Activated T-helper 1 cell treated with anti-CD3 and anti-CD28 coated beads, Interleukin-2, amount 50 U/mL, for 16 hours (primary cell): ENCODE measurements at places on chromosomes 13 and 19.

DNA sequence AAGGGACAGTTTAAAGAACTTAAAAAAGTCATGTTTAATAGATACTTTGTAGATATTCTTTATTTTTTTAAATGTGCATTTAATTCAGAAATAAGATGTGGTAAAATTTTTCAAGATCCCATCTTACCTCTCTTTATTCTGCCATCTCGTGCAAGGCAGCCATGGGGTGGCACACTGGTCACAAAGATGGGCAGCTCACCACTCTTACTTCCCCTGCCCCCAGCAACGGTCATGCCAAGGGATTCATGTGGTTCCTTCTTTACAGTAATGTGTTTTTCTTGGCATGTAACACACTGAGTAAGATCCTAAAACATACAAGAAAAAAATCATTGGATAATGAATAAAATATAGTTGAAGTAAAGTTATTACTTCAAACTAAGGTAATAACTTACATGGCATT, 64.2 kb downstream of the LNX2 start:
- no peak for DNase-seq

GRCh38 chr19:2962018-2962670, 15.2 kb upstream of the TLE6 start:
- no peak for DNase-seq

DNA sequence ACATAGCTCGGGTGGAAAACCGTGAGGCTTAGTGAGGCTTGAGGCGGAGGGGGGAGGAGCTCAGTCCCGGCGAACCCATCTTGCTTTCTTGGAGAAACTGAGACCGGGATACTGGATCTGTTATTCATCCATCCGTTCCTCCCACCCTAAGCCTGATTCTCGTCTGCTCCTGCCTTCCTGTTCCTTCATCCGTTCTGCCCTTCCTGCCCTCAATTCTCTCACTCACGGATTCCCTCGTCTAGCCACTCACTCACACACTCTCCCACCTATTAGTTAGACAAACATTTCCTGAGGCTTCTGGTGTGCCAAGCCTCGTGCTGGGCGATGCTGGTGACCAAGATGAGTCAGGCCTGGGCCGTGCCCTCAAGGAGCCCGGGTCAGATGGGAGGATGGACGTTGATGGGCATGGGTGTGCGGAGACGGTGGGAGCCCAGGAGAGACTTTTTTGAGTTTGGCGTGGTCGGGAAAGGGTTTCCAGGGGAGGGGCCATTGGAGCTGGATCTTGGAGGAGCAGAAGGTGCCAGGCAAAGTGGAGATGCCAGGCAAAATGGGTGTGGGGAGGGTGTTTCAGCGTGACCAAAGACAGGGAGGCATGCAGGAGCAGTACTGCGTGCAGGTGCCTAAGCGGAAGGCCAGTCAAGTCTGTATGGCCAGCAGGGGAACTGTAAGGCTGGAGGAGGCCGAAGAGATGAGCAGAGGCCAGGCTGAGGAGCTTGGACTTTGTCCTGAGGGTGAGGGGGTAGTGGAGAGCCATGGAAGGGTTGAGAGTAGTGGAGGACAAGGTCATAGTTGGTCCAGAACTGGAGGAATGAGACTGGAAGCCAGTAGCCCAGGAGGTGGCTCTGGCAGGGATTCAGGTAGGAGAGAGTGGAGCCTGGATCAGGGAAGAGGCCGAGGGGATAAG, 7.4 kb upstream of the CNFN start:
- no peak for DNase-seq

DNA sequence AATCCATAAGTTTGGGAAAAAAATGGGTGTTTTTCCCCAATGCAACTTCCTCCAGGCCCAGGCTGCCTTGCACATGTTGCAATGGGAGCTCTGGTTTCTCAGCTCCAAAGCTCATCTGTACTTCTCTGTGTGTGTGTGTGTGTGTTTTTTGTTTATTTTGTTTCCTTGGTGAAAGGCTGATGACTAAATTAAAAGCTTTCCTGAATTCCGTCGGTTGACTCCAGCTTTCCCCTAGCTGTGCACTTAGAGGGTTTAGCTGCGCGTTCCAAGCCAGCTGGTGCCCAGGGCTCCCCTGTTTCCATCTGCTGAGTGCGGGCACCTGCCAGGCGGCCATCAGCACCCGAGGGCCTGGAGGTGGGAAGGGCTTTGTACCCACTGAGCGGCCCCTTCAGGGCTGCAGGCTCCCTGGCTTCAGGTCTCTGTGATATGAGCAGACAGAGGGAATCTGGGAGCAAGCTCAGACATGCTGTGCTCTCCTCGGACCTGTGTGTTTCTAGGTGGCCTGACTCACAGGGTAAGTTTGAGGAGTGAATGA, 129.1 kb upstream of the SOX1 start:
- DNase-seq: no peak

DNA sequence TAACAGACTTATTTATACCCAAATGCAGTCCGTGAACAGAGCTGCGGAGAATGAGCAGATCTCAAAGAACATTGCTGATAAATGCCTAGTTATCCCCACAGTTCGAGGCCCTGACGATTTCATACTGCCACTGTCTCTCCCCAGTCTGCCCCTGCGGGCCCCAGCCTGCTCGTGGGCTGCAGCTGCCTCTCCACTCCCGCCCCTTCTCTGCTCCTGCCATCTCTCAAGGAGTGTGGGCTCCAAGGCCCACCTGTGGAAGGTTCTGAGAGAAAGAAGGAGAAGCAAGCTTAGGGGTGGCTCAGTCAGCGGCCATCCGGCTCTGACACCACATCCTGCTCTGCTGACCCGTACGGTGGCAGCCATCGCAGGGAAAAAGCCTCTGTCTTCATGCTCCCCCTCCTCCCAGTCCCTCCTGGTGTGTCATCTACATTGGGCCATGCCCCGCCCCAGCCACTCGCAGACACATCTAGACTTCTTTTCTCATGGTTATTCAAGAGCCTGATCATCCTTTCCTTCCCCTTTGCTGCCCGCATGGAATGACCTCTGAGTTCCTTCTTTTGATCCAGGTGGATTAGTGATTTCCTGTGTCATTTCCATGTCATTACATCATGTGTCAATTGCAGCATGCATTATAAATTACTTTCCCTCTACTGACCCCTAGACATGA, 52.0 kb downstream of the EPS15L1 start:
- DNase-seq: no peak

DNA sequence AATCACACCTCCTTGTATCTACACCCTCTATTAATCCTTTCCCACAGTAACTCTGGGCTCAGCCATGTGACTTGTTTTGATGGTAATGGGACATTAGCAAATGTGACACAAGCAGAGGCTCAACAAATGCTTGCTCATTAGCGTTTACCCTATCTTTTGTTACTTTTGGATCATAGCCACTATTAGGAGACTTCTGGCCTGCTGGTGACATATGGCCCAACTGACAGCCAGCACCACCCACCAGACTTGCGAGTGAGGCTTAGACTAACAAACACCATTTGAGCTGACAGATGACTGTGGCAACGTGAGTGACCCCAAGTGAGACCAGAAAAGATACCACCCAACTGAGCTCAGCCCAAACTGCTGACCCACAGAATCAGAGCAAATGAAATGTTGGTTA, 154.1 kb downstream of the OLFM4 start:
- DNase-seq: no peak

DNA sequence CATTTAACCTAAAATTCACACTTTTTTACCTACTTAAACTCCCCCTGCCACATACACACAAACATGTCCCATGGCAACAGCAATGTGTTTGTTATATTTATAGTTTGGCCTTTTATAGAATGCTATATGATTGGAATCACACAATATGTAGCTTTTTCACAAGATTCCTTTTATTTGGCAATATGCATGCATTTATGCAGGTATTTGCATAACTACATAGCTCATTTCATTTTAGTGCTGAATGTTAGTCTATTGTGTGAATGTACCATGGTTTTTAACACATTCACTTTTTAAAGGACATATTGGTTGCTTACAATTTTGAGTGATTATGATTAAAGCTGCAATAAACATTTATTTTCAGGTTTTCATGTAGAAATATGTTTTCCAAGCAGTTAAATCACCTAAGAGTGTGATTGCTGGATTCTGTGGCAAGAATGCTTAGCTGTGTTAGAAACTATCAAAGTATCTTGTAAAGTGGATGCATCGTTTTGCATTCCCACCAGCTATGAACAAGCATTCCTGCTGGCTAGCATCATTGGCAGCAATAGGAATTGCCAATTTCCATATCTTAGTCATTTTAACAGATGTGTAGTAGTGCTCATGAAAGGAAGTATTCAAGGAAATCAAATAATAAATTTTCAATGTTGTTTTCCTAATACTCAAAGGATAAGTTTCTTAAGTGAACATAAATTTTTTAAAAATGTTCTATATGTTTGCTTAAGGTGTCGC, 557.0 kb downstream of the SLITRK1 start:
- DNase-seq: no peak

DNA sequence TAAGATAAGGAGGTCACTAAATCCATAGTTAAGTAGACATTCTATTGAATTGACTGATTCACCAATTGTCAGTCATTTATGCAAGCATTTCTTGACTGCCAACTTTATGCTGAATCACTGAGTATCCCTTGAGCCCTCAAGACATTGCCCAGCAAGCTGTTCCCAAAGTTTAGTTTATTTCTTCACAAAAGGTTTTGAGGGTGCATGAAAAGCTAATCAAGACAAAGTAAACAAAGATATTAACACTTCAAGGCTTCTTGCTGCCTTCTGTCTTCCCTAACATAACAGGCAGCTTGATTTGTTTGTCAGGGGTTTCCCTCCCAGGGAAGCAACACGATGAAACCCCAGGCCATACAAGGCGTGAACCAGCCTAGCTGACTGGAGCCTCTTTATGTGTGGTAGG, 374.4 kb downstream of the SPRY2 start:
- DNase-seq: no peak

DNA sequence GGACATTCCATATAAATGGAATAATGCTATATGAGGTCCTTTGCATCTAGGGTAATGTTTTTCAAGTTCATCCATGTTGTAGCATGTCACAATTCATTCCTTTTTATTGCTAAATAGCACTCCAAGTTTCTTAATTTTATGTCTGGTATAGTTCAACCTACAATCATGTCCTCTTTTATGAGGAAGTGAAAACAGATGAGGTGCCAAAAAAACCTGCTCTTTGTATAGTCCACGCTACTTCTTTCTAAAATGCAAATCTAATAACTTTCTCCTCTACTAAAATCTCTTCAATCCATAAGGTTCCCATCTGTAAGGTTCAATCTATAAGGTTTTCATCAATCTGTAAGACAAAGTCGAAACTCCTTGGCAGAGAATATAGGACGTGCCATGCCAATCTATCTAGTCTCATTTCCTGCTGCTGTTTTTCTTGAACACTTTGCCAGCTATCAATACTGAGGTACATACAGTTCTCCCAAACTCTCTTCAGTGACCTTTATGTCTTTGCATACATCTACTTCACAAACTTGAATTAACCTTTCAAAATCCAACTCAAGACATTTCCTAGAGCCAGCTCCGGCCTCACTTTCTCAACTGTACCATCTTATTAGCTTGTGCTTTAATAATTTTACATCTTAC, 33.7 kb downstream of the INTS6 start:
- no peak for DNase-seq

- peak; percentile 56 for DNase-seq
These were observed 4.6 kb downstream of the MIDN start for GRCh38 chr19:1252821-1253513.

GRCh38 chr13:60623151-60623550, 226.1 kb downstream of the TDRD3 start:
- DNase-seq: no peak
